ENCODE measurements at places on chromosomes 3 and 15.

- DNase-seq: no peak
Measured at GRCh38 chr3:177824841-177825240, 627.6 kb upstream of the TBL1XR1 start.

GRCh38 chr15:34126522-34126921, 24.6 kb downstream of the PGBD4 start:
- no peak for DNase-seq

DNA sequence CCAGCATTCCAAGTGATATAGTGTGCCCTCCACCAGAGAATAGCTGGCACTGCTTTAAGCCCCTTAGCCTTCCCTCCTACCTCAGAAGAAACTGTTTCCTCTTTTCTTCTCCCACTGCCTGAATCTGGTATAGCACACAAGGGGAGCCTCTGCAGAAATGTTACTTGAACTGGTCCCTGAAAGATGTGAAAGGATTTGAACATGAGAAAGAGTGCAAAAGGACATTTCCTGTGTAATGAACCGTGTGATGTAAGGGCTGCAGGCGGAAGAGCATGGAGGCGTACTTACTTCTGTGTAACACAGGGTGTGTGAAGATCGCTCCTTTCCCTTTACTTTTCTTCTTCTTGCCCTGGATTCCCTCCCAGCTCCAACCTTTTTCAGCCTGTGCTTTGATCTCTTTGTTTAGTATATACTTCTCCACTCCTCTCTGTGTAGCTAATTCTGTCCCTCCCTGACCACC, 8.4 kb downstream of the TMOD3 start:
- no peak for DNase-seq

DNA sequence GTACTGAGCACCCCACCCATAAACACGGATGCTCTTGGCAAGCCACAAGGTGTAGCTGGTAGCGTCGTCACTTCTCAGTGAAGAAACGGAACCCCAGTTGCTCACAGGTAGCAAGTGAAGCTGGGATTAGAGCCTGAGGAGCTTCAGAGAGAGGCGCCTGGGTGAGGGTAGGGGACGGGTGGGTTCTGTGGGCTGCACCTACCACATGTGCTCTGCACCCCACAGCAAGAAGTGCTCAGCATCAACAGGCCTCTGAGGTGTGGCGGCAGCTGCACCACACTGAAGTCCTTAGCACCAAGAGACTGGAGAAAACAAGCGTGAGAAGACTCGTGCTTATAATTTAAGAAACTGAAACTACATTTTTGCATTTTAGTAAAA, 9.8 kb downstream of the MAP6D1 start:
- no peak for DNase-seq
